ENCODE measurements at places on chromosomes 11 and 22. TPM values are rescaled to one million over a fixed set of nuclear protein-coding genes. Genes with fewer than 3 reads are reported as not detected.

The CARD16 gene
- total RNA-seq, result 2.9 TPM

The OR4A16 gene
- total RNA-seq, result not detected

The SCGB1A1 gene
- not detected for total RNA-seq

The PRG3 gene
- not detected for total RNA-seq

The SLC25A45 gene
- total RNA-seq, result 4.1 TPM

The RASSF10 gene
- 0.72 TPM for total RNA-seq

The ACR gene
- not detected for total RNA-seq

The TPCN2 gene
- total RNA-seq, result 17.4 TPM

The TEX54 gene
- not detected for total RNA-seq

The RPS13 gene
- 762 TPM for total RNA-seq

The SMC1B gene
- not detected for total RNA-seq

The PIH1D2 gene
- total RNA-seq, result 2.9 TPM

The ALDH3B2 gene
- total RNA-seq, result not detected

The OR8D4 gene
- total RNA-seq, result under 0.01 TPM

The CD81 gene
- 184 TPM for total RNA-seq

The LTO1 gene
- total RNA-seq, result 24.6 TPM

The PNPLA5 gene
- not detected for total RNA-seq

The CTSF gene
- 41.3 TPM for total RNA-seq

The YPEL1 gene
- total RNA-seq, result 2.2 TPM

The IGLL1 gene
- total RNA-seq, result not detected

The ALKBH8 gene
- 6.2 TPM for total RNA-seq

The APOC3 gene
- not detected for total RNA-seq

The C11orf21 gene
- 0.29 TPM for total RNA-seq

The GNAZ gene
- 0.72 TPM for total RNA-seq

The UBQLN3 gene
- total RNA-seq, result under 0.01 TPM

The NXPE1 gene
- not detected for total RNA-seq

The TUT1 gene
- 7.6 TPM for total RNA-seq

The OR51B2 gene
- not detected for total RNA-seq

The OR5P2 gene
- not detected for total RNA-seq

The UCP3 gene
- 0.59 TPM for total RNA-seq

The TPST2 gene
- total RNA-seq, result 100 TPM

The OR6A2 gene
- total RNA-seq, result 0.59 TPM

The OSBP2 gene
- total RNA-seq, result 4.3 TPM

The MRE11 gene
- 15.0 TPM for total RNA-seq

The FOLH1 gene
- not detected for total RNA-seq

The PTGDR2 gene
- total RNA-seq, result not detected

The LSP1 gene
- total RNA-seq, result 54.6 TPM

The GGT5 gene
- 7.2 TPM for total RNA-seq

The KCNQ1 gene
- not detected for total RNA-seq

The EML3 gene
- total RNA-seq, result 29.5 TPM

The DNAJB7 gene
- total RNA-seq, result not detected

The TMEM151A gene
- 0.36 TPM for total RNA-seq

The SLC25A1 gene
- 69.2 TPM for total RNA-seq

The SHISA8 gene
- total RNA-seq, result not detected

The USH1C gene
- total RNA-seq, result not detected

The DEAF1 gene
- total RNA-seq, result 38.0 TPM

The PTPRJ gene
- total RNA-seq, result 10.9 TPM

The MGAT3 gene
- under 0.01 TPM for total RNA-seq

The DPAGT1 gene
- total RNA-seq, result 22.1 TPM

Data from osteoblast (primary cell).